ENCODE measurements at places on chromosomes 3 and 15.

- no peak for DNase-seq
These were observed 98.9 kb downstream of the IQSEC1 start for GRCh38 chr3:12974334-12974733.

DNA sequence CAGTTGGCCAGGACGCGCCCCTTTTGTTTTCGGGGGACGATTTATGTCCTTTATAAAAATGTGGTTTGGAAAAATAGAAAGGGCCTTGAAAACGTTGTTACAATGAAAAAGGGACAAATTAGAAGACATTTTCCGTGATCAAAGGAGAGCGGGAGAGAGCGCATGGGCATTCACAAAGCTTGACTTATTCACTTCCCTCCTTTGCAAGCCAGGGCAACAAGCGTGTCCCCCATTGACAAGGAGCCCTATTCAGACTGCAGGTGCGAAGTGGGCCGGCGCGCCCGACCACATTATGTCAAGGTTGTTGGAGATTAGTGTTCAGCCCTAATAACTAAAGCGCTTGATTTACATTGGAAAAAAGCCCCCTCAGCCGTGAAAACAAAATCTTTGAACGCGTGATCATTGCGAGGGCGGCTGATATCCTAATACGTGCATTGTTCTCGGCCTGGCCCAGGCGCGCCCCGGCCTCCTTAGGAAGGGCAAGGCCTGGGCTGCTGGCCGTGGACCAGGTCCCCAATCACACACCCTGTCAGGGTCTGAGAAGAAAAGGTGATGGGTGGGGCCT, 25.9 kb downstream of the ZIC4 start:
- no peak for DNase-seq

DNA sequence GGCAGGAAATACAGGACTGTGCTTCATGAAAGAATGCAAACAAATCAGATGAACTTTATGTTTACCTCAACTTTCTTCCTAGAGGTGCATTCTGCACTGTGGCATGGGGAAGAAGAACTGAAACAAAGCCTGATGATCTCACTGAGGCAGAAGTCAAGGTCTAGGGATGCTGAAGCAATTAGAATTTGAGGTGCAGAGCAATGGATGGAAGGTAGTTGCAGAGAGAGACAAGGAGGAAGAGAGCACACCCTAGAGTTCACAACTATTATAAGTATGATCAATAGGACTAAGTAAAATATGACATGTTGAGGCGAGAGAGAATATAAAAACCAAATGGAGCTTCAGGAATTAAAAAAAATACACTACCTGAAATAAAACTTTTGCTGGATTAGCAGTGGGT, 420.1 kb downstream of the EDEM1 start:
- no peak for DNase-seq

DNA sequence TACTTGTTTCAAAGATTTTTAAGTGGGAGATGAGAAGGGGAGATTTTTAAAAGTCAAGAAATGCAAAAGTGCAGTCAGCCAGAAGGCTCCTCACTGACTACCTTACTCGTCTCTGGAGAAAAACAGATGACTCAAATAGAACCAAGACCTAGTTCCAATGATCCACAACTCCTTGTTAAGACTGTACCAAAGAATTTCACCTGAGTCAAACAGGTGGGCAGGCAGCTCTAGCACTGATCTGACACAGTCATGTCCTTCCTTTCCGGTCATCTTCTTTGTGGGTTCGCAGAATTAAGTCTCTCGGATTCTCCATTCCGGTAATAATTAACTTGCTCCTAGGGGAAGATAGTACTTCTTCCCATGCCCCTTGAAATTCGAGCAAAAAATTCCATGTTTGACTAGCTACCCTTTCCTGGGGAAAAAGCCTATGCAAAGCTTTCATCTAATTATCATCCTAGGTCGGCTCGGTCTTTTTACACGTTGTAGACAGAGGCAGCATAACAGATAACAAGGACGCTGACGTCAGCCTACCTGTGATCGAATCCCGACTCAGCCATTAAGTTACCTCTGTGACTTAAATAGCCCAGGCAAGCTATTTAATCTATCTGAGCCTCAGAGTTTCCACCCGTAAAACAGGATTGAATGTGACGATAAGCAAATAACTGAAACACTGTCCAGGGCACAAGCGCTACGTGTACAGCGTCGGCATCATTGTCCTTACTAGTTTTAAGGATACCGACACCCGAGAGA, 758 bp downstream of the SELENOK start:
- peak; percentile 20 for DNase-seq

- DNase-seq: no peak
These were observed 84.4 kb upstream of the HES1 start for GRCh38 chr3:194051366-194052149.

DNA sequence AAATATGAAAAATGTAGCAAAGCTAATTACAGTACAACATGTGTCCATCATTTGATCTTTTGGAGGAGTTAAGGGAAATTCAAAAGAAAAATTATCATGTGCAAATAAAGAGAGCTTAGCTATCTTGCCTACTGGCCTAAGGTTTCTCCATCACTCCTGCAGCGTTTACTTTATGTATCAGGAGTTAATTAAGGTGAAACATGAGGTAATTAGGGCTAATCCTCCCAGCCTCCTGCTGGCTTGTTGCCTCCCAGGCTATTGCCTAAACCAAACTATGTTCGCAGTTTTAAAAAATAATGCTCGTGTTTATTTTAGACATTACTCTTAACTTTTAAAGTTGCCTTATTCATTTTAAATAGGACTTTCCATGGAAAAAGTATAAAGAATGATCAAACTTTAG, 367.5 kb downstream of the ROBO2 start:
- no peak for DNase-seq

GRCh38 chr3:160837394-160837980, 81.5 kb downstream of the PPM1L start:
- DNase-seq: no peak

DNA sequence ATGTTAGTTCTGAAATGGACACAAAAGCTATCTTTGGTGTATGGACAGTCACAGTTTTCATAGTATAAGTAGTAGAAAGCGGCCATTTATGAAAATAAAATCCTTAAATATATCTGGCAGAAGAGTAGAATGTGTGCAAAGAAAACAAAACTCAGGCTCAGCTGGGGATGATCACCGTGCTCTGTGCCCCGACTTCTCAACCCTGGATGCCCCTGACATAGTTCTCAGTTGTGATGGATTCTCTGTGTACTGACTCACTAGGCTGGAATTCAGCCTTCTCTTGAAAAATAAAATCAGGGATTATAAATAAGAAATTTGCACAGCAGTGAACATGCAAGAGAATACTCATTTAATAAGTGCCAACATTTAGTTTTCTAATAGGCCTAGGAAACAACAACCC, 925.1 kb upstream of the NR2F2 start:
- DNase-seq: no peak

GRCh38 chr3:31268868-31269267, 263.9 kb upstream of the STT3B start:
- DNase-seq: no peak

- no peak for DNase-seq
These were observed 321.2 kb downstream of the RBMS3 start for GRCh38 chr3:29601861-29602585.

DNA sequence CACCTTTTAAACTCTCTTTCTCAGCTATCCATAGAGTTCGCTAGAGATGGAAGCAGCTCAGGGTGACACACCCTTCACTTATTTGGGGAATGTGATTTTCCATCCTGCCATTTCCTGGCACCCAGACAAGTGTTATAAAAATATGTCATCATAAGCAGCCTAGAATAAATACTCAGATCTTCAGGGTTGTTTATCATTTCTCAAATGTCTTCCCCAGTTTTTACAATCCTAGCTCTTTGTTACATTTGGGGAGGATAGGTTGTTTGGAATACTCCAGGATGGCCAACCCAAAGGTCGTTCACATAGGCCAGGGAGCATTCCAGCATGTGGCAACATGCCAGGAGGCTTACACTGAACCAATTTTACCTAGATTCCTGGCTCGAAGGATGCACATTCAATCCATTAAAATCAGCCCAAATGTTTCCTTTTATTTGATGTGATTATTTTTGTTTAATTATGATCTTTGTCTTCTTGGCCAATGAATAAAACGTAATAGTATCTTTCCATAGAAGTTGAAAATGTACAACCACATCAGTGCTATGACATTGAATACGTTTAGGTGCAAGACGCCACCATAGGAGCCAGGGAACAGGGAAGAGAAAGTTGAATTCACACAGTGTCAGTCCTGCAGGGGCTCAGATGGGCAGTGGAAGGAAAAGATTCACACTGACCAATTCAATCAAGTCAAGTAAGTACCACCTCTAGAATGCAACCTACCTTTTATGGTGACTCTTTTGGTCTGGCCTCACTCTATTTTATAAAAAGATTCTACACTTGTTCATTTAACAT, 537.7 kb upstream of the MDFIC2 start:
- peak; percentile 1 for DNase-seq

DNA sequence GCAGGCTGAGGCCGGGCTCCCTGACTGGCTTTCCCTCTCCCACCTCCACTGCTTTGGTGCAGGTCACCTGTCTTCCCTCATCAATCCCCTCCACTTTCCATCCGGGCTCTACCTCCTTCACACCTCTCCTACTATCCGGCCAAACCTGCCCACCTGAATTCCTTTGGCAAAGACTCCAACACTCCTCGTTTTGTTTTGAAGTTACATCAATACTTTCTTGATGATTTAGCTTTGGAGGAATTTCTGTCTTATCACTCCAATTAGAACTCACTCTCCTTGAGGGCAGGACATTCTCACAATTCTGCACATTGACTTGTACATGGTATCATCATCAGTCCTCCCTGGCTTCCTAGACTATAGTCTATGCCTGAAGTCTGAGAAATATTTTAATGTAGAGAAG, 20.4 kb downstream of the LDHAL6B start:
- DNase-seq: no peak

GRCh38 chr3:38027466-38028465, 1.7 kb downstream of the PLCD1 start:
- no peak for DNase-seq

DNA sequence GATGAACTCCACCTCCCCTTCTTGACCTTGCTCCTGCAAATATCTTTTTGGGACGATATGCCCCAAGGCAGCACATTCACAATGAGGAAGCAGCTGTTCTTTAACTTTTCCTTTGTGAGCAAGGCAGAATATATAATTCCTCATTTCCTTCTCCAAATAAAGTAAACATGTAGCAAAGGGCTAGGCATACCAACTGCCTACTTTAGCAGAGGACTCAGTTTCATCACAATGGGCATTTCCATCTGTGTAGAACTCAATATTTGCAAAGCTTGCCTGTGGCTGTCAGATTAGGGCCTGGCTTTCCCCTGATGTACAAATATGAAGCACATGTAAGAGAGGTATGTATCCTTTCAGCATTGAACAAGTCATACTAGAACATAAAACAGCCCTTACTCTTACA, 366.9 kb downstream of the RSL24D1 start:
- DNase-seq: no peak

GRCh38 chr3:67995206-67995605, 340.8 kb upstream of the SUCLG2 start:
- DNase-seq: no peak

GRCh38 chr3:141302364-141303141, 65.8 kb upstream of the ZBTB38 start:
- no peak for DNase-seq

GRCh38 chr3:20842594-20843436, 656.8 kb upstream of the SGO1 start:
- DNase-seq: no peak

GRCh38 chr3:50495609-50496423, 7.6 kb downstream of the CACNA2D2 start:
- DNase-seq: no peak

GRCh38 chr3:150080058-150080730, 109.5 kb upstream of the PFN2 start:
- DNase-seq: no peak

GRCh38 chr3:151999936-152000335, 126.5 kb downstream of the SUCNR1 start:
- no peak for DNase-seq

- DNase-seq: no peak
These were observed 25.6 kb downstream of the GYG1 start for GRCh38 chr3:149016669-149017541.

GRCh38 chr3:58388550-58389091, 45.0 kb downstream of the PDHB start:
- no peak for DNase-seq

DNA sequence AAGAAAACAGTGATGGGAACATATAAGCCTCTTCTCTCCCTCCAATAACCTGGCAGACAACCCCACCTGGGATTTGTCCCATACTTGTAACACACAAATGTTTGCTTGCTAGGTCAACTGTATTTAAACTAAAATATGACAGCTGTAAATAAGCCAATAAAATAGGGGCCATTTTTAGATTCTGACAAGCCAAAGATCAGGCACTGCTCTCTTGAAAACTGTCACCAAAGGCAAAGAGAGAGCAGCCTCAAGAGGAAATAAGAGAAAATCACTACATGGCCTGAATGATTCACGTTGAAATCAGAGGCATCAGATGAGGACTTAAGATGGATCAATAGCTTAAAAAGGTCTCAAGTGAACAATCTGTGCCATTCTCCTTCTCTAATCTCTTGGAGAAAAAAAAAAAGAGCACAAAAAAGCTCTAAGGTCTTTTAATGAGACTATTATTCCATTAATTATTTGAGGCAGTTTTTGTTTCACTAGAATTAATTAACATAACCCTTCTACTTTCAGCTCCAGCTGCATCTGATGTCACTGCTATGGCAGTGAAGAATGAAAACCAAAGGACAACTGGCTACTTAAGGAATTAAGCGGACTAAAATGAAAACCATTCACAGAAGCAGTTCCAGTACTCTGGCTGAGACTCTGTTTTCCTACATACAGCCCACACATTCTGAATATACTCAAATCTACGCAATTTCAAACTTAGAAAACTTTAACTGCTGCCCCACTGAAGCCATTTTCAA, 19.0 kb downstream of the MYO5A start:
- no peak for DNase-seq

DNA sequence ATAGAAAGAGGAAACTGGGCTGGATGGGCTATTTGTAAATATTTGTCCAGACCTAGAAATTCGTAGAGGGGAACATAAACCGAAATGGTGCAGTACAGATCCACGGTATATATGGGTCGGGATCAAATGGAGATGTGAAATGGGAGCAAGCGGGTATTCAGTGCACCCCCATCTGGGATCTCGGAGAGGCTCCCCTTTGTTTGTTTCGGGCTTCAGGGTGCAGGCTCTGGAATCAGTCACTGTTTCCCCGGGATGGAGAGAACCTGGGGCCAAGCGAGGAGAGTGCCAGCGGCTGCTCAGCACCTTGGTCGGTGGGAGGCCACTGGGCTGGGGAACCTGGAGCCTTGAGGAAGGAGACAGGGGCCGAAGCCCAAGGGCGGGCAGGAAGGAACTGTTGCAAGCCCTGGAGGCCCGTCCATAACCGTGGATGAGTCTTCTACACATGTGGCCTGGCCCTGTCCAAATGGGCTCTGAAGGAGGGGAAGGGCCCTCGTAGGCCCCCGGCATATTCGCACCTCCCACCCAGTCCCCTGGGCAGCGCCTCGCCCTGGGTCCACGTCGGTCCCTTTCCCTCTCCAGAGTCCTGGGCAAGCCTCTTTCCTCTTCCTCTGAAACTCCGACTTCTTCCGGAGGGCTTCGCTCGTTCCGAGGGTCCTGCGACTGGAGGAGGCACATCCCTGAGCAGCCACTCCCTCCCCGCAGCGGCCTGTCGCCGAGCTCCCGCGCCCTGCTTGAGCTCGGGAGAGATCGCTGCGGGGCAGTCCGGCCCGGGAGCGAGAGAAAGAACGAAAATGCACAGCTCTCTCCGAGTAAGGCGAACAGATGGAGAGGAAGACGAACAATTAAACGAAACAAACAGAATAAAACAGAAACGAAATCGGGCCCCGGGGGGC, 3.0 kb downstream of the ISL2 start:
- DNase-seq: no peak
